ENCODE measurements at places on chromosomes 6 and 20.

DNA sequence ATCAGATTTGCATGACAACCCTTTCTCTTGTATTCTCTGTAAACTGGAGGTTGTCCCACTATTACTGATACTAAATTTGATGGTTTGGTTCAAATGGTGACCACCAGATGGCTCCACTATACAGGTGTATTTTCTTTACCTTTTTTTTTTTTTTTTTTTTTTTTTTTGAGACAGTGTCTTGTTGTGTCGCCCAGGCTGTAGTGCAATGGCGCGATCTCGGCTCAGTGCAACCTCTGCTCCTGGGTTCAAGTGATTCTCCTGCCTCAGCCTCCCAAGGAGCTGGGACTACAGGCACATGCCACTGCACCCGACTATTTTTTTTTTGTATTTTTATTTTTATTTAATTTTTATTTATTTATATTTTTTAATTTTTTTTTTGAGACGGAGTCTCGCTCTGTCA is 6.6 kb upstream of the WTAP start:
- peak; percentile 59 for DNase-seq

DNA sequence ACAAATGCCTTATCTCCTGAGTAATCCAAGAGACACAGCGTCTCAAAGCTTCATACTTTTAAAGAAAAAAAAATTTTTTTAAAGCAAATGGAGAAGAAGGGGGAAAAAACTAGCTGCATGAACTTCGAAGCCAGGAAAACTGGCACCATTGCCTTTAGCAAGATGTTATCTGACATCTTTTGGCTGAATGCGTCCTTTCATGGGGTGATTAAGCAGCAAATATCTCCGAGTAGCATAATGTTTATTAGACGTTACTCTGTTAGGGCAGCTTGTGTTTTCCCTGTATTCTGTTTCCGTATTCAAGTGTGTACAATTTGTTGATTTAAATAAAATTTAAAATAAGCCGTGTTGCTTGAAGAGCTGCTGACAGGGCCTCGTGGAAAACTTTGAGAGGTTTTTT is 76.5 kb upstream of the TSHZ2 start:
- no peak for DNase-seq

GRCh38 chr6:11428371-11428770 is 109.2 kb upstream of the TMEM170B start:
- no peak for DNase-seq

GRCh38 chr6:88629838-88630494 is 333.5 kb downstream of the RNGTT start:
- DNase-seq: no peak

DNA sequence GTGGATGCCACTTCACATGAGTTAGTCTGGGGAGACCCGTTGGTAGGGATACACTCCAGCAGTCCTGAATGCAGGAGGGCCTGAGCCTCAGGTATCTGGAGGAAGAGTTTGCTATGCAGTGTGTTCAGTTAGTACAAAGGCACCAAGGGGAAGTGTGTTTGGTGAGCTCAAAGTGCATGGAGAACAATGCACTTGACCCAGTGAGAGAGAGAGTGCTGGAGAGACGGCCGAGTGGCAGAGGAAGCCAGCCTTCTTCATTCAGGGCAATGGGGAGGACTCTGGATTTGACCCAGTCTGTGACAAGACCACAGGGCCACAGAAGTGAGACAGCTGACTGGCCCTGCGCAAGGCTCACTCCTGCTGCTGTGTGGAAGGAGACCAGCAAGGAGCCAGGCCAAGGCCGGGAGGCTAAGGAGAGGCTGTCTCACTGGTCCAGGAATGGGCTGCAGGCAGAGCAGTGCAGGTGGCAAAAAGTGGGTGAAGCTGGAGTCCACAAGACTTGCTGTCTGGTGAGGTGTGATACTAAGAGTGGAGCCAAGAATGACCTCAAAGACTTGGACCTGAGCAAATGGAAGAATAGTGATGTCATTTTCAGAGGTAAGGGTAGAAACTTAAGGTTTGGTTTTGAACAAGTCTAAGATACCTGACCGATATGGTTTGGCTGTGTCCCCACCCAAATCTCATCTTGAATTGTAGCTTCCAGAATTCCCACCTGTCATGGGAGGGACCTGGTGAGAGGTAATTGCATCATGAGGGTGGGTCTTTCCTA is 38.0 kb downstream of the PDE10A start:
- DNase-seq: no peak

DNA sequence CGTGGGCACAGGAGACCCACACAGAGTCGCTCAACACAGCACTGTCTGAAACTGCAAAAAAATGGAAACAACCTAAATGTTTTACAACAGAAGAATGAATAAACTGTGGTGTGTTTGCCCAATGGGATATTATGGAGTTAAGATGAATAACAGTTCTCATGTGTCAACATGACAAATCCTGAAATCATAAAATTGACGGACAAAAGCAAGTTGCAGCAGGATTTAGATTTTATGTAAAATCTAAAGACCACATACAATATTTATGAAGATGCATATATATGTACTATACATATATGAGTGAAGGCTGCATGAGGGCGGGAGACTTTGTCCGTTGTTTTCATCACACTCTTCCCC is 79.7 kb downstream of the GRM4 start:
- DNase-seq: peak; percentile 10

GRCh38 chr20:48750941-48751635 is 76.7 kb downstream of the PREX1 start:
- DNase-seq: no peak

DNA sequence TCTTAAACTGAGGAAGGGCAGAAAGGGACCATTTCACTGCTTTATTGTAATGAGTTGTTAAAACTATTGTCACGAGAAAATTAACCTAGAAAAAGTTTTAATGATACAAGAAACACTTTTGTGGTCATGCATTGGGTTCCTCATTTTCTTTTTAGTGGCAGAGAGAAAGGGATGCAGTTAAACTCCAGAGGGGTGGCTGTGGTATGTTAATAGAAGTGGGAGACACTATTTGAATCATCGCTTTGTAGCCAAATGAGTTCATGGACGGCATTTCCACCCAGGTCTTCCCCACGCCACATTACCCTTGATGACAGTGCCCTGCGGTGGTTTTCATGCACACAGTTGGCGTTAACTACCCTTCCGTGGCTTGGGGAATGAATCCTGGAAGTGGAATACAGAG is 235.6 kb downstream of the PLCB1 start:
- DNase-seq: no peak

DNA sequence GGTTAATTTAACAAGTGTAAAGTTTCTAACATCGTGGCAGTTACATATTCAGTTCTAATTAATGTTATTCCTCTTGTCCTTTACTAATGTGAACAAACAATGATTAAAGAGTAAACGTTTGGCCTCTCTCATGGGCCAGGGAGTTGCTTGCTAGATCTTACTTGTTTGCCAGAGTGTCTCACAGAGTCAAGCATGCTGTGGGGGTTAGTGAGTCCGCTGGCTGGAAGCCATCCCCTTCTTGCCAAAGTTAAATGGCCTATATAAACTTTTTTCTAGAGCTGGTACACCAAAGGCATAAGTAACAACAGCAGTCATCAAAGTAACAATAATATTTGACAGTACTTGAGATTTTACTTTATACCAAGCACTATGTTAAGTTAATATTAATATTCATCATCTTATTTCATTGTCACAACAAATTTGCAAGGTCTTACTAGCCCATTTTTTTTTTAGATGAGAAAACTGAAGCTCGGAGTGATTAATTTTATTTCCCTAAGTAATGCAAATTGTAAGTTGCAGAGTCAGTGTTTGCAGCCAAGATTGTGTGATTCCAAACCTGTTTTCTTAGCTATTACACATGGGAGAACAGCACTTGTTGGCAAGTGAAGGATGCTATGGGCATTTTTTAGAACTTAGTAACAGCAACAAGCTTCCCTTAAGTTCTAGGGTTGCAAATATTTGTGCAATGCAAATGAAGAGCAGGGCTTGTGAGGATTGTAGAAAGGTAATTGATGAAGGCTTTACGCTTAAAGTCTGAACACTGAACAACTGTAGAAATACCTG is 224.5 kb downstream of the RFPL4B start:
- DNase-seq: peak; percentile 24

DNA sequence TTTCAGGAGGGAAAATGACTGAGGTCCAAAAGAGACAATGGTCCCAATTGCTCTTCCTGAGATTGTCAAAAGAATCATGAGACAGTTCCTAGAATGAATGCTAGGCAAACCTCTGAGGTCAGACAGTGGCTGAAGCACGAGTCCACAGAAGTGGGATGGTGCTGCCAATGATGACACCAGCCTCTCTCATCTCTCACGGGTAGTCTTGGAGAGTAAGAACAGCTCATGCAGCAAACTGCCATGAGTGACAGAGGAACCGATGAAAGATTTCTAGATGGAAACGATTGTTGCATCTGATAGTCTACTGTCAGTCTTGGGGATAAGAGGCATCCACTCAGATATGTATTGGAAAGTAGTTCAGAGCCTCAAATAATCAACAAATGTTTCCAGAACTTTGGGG is 188.7 kb downstream of the SLC24A3 start:
- DNase-seq: no peak

DNA sequence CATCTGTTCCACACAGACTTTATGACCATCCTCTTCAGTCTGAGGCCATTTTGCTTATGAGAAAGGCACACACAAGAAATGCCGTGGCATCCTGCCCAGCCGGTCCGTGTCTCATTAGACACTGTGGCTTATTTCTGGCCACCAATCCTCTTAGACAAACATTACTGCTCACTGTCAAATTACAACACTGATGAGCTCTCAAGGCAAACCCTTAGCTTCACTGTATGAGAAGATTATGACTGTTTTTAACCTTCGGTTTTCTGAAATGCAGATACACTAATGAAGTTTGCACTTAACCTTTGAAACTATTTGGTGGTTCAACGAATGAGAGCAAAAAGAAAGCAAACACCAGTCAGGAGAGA is 50.5 kb upstream of the DST start:
- DNase-seq: peak; percentile 89

DNA sequence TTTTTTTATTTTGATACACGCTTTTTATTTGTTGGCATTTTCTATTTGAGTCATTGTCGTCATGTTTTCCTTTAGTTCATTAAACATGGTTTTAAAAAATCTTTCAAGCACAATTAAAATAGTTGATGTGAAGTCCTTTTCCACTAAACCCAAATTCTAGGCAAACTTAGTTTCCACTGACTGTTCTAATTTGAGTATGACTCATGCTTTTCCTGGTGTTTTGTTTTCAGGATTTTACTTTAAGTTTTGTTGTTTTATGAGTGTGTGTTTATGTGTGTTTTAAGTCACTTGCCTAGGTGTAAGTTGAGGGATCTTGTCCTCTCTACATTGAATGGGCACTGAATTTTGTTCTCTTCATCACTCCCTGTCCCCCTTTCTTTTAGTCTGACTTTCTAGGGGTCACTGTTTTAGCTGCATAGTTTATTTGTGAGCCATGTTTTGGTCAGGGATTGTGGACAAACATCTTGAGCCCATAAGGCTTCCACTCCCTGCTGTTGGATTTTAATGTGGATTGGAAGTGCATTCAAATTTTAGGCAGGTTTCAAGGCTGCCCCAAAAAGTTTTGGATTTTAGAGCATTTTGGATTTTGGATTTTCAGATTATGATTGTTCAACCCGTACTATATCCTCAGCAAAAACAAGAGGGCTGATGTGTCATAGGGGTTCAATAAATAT is 94.8 kb downstream of the CDYL start:
- peak; percentile 7 for DNase-seq

DNA sequence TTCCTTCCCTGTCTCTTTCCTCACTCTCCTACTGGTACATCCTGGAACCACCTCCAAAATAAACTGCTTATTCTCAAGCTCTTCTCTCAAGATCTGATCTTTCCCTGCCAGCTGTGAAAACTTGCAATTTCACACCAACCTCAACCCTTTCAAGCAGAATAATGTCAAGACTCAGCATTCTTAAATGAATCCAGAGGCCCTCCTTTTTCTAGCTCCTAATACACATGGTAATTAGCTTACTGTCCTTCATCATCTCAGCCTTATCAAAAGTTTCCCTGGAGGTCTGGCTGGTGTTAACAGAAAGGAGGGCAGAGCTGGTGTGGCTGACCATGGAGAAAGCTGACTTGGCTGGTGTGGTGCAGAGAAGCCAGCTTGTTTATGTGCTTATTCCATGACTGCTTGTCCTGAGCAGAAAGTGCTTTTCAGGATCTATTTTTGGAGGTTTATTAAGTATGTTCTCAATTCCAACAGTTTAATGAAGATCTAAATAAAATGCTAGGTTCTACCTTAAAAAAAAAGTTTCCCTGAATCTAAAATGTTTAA is 50.5 kb downstream of the CFAP61 start:
- no peak for DNase-seq

DNA sequence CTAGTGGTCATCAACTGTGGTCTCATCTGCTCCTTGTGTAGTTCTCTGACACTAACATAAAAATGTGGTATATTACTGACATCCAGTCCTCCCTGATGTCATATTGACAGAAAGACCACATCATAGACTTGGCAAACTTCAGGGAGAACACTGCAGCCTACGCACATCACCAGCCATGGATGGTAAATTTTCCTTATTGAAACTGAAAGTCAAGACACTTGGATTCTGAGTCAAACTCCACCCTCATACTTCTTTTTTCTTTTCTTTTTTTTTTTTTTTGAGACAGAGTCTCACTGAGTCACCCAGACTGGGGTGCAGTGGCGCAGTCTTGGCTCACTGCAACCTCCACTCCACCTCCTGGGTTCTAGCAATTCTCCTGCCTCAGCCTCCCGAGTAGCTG is 25.4 kb downstream of the NDRG3 start:
- no peak for DNase-seq

- peak; percentile 84 for DNase-seq
Observed at GRCh38 chr20:45011108-45011526, 44.8 kb downstream of the STK4 start.

DNA sequence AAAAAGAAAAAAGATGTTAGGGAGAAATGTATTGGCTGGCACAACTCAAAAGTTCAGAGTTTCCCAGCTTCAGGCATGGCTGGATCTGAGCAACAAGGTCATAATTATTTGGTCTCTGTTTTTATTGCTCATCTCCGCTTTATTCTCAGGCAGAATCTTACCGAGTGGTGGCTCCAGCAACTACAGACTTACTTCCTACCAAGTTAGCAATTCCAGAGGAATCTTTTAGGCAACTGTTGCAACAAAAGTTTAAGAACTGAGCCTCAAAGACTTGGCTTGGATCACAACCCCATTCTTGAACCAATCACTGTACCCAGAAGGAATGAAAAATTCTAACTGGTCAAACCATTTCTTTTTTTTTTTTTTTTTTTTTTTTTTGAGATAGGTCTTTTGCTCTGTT is 35.5 kb upstream of the NCOA3 start:
- DNase-seq: no peak

DNA sequence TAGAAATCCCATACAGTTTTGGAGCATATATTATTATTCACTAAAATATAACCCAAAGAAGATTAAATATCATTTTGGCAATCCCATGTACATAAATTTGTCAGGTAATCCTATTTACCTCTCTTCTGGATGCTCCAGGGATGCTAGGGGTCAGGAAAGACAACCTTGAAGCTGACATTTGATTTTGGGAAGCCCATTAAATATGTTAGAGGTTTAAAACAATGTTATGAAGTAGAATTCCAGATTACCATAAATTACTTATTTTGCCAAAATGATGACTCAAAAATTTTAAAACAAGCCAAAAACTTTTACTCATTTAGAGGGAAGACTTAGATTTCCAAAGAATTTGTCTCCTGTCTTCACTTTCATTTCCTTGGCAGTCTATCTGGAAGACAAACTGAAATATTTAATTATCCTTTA is 9.2 kb upstream of the IL22RA2 start:
- no peak for DNase-seq

Data from PC-3 (cell line).